MCF 10A (cell line): ENCODE measurements at places on chromosomes 5 and 9.

- DNase-seq = no peak
Observed at GRCh38 chr9:87580941-87581438, 83.3 kb downstream of the DAPK1 start.

GRCh38 chr5:82158755-82159413 lies 119.3 kb downstream of the RPS23 start:
- DNase-seq = peak; percentile 86

DNA sequence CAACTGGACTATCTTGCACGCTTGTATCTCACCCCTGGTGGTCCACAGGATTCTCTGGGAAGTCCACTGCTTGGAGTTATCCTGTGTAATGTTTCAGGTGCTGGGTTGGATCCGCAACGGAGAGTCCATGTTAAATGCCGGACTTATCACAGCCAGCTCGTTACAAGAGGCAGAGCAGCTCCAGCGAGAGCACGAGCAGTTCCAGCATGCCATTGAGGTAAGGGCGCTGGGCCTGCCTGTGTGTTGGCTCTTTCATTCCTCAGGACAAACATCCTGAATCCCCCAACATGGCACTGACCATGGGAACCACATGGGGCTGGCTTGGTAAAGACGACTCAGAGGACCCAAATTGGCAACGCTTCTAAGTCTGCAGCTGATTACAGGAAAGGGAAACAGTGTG lies 214.8 kb upstream of the OTULINL start:
- DNase-seq = no peak

DNA sequence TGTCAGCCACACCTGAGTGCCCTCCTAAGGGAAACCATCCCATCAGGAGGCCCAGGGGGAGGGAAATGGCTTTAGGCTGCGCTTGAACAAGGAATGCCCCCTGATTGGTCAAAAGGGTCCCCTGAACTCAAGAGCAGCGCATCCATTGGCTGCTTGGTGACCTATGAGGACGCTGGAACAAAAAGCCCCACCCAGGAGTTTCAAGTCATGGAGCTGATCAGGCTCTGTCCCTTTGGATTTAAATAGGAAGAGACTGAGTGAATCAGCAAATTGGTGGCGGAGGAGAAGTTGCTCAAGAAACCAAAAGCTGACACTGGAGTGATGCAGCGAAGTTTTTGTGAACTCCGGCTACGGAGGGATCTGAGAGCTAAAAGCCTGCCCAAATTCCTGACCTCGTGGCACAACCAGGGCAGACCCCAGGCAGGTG lies 66.7 kb downstream of the SMIM23 start:
- no peak for DNase-seq

GRCh38 chr9:127223810-127224177 lies 40.8 kb upstream of the GARNL3 start:
- DNase-seq = no peak

GRCh38 chr9:123922431-123922830 lies 7.5 kb downstream of the DENND1A start:
- DNase-seq = no peak

DNA sequence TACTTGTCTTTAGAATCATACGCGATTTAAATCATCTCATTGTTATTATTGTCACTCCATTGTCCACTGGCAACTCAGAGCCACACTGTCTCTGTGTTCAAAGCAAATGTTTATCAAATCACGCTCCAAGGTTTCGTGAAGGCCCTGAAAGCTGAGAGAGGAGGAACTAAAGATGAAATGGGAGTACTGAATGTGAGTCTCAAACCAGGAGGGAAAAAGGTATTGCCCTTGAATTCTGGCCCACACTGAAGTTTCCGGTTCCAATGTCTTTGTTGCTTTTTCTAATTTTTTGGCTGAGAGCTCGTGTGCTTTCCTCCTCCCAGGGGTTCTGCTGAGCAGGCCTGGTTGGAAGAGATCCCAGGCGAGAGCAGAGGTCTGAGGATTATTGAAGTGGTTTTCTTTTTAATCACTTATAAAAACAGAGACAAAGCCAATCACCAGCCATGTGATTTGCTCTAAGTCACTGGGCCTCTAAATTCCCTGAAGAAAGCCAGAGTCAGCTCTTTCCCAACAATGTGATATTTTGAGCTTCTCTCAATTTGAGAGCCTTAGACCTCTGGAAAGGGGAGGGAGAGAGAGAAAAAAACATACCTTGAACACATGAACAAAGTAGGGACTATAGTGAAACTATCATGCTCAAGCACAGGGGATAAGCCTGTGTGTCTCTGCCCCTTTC lies 420.8 kb upstream of the GRAMD2B start:
- peak; percentile 86 for DNase-seq

GRCh38 chr5:71482132-71482531 lies 26.7 kb downstream of the BDP1 start:
- peak; percentile 95 for DNase-seq

GRCh38 chr9:93240891-93241334 lies 57.0 kb downstream of the WNK2 start:
- no peak for DNase-seq

- DNase-seq = peak; percentile 50
Observed at GRCh38 chr9:114906922-114907571, 23.3 kb downstream of the TNFSF8 start.

GRCh38 chr9:81497091-81497490 lies 192.3 kb downstream of the TLE1 start:
- no peak for DNase-seq

GRCh38 chr5:143470120-143470519 lies 66.6 kb upstream of the NR3C1 start:
- DNase-seq = no peak

DNA sequence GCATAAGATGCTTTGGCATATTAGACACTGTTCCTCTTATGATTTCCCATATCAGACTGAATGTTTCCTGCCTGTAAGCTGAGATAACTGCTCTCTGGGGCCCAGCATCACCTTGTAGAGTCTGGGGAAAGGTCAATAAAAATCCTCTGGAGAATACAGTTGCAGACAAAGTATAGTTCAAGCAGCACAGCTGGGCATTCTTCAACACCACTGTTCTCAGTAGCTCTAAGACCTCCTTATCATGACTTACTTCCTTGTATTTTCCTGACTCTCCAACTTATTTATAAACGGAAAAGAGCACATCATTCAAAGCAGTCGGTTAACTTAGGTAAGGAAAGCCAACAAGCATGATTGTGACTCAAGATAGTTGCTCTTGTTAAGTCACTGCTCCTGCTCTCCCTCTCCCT lies 208.7 kb upstream of the RASEF start:
- DNase-seq = no peak

DNA sequence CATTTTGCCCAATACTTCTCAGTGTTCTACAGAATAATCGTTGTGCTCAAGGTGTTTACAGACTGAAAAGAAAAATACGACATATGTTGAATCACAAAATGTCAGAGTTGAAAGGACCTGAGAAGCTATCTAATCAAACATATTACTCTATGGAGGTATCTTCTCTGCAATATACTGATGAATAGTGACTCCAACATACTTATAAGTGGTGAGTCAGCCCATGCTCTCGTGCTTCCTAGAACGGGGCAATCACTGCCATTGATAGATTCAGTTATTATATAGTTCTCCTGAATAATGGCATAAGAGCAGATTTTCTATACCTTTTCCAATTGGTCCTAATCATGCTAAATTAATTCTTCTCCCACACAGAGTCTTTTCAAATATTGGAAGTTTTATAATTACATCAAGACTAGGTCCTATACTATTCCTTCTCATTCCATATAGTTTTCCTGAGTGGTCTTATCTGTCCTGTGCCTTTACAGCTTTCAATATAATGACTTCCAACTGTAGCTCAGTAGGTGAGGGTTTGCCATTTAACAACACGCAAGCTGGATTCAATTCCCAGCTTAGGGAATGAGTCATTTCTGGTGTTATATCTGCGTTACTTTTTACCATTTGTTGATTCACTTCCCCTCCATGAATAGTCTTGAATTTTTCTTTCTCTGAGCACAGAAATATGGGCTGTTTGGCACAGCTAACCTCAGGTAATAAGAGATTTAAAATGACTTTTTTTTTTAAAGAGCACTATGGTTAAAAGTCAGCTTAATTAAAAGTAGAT lies 81.1 kb downstream of the PLK2 start:
- no peak for DNase-seq

DNA sequence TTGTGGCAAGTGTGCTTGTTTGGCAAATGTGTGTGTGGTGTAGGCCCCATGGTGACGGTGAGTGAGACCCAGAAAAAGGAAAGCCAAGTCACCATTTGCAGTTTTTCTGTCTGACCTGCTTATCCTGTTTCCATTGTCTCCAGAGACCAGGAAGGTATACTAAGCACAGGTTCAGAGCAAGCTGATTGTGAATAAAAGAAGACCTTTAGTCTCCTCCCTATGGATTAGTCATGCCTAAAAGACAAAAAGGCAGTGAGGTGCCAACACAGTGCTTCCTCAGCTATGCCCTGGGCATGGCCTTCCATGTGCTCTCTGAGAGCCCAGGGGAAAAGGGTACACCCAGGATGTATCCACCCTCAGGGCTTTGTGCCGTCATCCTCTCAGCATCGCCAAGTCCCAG lies 49.2 kb upstream of the SHOC1 start:
- peak; percentile 78 for DNase-seq

- DNase-seq = peak; percentile 30
Observed at GRCh38 chr5:4640795-4641194, 499.3 kb upstream of the ADAMTS16 start.

GRCh38 chr9:129525656-129526196 lies 95.2 kb downstream of the C9orf50 start:
- DNase-seq = no peak

DNA sequence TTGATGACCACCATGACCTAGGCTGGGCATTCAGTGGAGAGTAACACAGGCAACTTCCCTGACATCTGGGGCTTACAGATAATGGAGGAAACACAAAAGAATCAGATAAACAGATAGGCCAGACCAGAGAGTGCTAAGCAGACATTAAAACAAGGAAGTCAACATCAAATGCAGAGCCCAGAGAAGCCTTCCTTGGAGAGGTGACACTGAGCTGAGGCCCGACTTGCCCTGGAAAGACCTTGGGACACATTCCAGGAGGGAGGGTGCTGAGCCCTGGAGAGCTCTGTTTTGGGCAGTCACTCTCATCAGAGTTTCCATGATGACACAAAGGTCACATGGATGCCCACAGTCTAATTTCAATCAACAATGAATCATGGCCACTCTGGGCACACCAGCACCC lies 31.9 kb upstream of the C5orf58 start:
- no peak for DNase-seq

GRCh38 chr5:102089883-102090282 lies 206.2 kb downstream of the SLCO4C1 start:
- no peak for DNase-seq

- peak; percentile 88 for DNase-seq
Observed at GRCh38 chr9:137551264-137552021, at the start of gene MRPL41. Gene MRPL41, plus strand, starts transcription at chr9:137551879. Its CDS starts 203 bp downstream, at chr9:137552082.

GRCh38 chr9:130845901-130846481 lies 10.9 kb downstream of the ABL1 start:
- peak; percentile 52 for DNase-seq

DNA sequence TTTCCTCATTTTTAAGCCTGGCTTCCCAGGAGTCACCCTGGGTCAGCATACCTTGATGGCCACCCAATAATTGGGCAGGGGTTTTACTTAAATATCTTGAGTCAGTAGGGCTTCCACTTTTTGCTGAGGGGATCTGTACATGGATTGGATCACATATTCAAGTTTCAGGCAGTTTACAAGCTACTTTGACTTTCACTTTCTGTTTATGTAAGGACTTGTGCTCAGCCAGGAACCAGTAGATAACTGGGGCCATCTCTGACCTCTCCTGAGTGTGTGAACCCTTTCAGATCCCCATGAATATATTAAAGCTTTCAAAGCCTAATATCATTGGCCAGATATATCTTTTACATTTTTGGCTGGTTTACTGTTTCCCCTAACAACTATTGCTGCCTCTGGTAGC lies 45.1 kb downstream of the SLCO6A1 start:
- peak; percentile 11 for DNase-seq

DNA sequence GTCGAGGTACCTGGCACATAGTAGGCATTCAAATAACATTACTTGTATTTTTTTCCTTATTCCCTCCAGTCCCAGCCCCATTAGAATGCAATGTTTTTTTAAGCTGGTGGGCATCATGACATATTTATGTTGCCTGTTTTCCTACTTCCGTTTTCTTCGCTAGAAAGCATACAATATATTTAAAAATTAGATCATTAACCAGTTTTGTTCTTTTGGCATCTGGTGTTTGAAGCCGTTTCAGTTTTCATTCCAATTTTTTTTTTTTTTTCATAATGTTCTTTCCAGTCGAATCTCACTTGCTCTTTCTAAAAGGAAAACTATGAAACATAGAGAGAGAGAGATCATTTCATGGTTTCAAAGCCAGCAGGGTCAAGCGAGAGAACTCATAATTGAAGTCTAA lies 228.3 kb upstream of the C9orf72 start:
- DNase-seq = no peak

- DNase-seq = peak; percentile 90
Observed at GRCh38 chr9:127224883-127225739, 39.5 kb upstream of the GARNL3 start.

- no peak for DNase-seq
Observed at GRCh38 chr9:109499631-109500410, 1.7 kb upstream of the PTPN3 start.

DNA sequence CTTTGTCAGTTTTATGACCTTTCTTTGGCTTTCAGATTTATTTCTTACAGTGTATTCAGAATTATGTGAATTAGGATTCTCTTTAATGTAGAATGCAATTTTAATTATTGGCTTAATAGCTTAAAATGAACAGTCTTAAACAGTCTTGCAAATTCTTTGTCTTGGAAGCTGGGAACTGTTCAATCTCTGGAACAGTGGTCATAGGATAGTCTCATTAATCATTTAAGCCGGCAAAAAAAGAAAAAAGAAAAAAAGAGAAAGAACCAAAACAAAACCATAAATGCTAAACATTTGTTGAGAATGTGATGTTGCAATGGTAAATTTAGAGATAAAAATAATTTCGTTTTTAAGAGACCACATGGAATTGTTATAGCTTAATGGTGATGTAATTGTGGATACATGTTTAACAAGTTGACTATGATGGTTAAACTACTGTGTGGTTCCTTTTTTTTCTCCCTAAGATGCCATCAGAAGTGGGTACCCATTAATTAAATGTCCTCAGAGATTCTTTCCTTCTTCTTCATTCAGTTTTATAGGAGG lies 61.6 kb downstream of the NNT start:
- no peak for DNase-seq

- no peak for DNase-seq
Observed at GRCh38 chr9:93586290-93587057, 10.1 kb downstream of the PHF2 start.

- DNase-seq = no peak
Observed at GRCh38 chr9:33465596-33466564, 7.8 kb downstream of the NOL6 start.

- DNase-seq = peak; percentile 26
Observed at GRCh38 chr9:19748278-19749126, 40.3 kb downstream of the SLC24A2 start.

GRCh38 chr9:78595200-78595945 lies 298.4 kb downstream of the PSAT1 start:
- DNase-seq = no peak
